ENCODE measurements at places on chromosomes 4 and X. TPM values are rescaled to one million over a fixed set of nuclear protein-coding genes. Genes with fewer than 3 reads are reported as not detected.

Gene GAGE12E
- total RNA-seq: not detected

Gene PCDH11X
- total RNA-seq: not detected

Gene WDR19
- 14.2 TPM for total RNA-seq

Gene MAP3K15
- total RNA-seq: 0.30 TPM

Gene UGDH
- total RNA-seq: 17.5 TPM

Gene PTCHD1
- total RNA-seq: not detected

Gene GPR50
- total RNA-seq: not detected

Gene GUCY1B1
- total RNA-seq: not detected

Gene PAGE3
- not detected for total RNA-seq

Gene CT45A10
- total RNA-seq: not detected

Gene TBC1D9
- total RNA-seq: 0.11 TPM

Gene PDZD4
- 0.80 TPM for total RNA-seq

Gene PARM1
- not detected for total RNA-seq

Gene NDNF
- 0.11 TPM for total RNA-seq

Gene GLOD5
- not detected for total RNA-seq

Gene BBS12
- total RNA-seq: 2.7 TPM

Gene NEIL3
- total RNA-seq: 23.2 TPM

Gene PCDH10
- not detected for total RNA-seq

Gene VSIG1
- total RNA-seq: 8.8 TPM

Gene AR
- total RNA-seq: not detected

Gene ADH1A
- total RNA-seq: not detected

Gene FAT1
- not detected for total RNA-seq

Gene F8A1
- 47.9 TPM for total RNA-seq

Gene AMER1
- 4.6 TPM for total RNA-seq

Gene CCDC149
- not detected for total RNA-seq

Gene ARHGAP36
- total RNA-seq: not detected

Gene PCDH18
- total RNA-seq: not detected

Gene DMRTC1B
- 0.36 TPM for total RNA-seq

Gene FAM47E
- total RNA-seq: 0.78 TPM

Gene SPACA5
- not detected for total RNA-seq

Gene ZBTB33
- 19.0 TPM for total RNA-seq

Gene OTC
- total RNA-seq: not detected

Gene TRMT10A
- total RNA-seq: 5.5 TPM

Gene PASD1
- total RNA-seq: not detected

Gene PLS3
- total RNA-seq: 0.53 TPM

Gene NALF2
- total RNA-seq: not detected

Gene TMPRSS11B
- total RNA-seq: not detected

Gene PPEF2
- 0.17 TPM for total RNA-seq

Gene RS1
- not detected for total RNA-seq

Gene REPS2
- total RNA-seq: 0.31 TPM

Gene RBMXL3
- total RNA-seq: not detected

Gene PRKG2
- 1.2 TPM for total RNA-seq

Gene ENPEP
- 0.68 TPM for total RNA-seq

Gene GLRA2
- total RNA-seq: not detected

Gene ARMCX4
- total RNA-seq: 4.8 TPM

Gene GALNTL6
- not detected for total RNA-seq

Gene MAGEA8
- not detected for total RNA-seq

Gene XK
- total RNA-seq: 0.08 TPM

Gene RPL34
- total RNA-seq: 1,432 TPM

Gene SFRP2
- total RNA-seq: not detected

Gene NAA11
- not detected for total RNA-seq

Gene POLN
- total RNA-seq: 3.2 TPM

Gene SSX4B
- not detected for total RNA-seq

All from activated naive CD8-positive, alpha-beta T cell treated with anti-CD3 and anti-CD28 coated beads, Interleukin-2, amount 10 ng/mL, durations not matched to agents 7 days and 5 days (primary cell).